ENCODE measurements at places on chromosomes 6 and 20. TPM values are rescaled to one million over a fixed set of nuclear protein-coding genes. Genes with fewer than 3 reads are reported as not detected.

GRCh38 chr6:134481966-134482365 is 164.1 kb upstream of the SGK1 start:
- peaks cover 14% of the 10 kb centered on the region for H3K4me1 ChIP-seq
- H3K36me3 ChIP-seq = no peaks in the 10 kb centered on the region
- no peak for DNase-seq
- no peak overlapping the region for H3K27ac ChIP-seq

DNA sequence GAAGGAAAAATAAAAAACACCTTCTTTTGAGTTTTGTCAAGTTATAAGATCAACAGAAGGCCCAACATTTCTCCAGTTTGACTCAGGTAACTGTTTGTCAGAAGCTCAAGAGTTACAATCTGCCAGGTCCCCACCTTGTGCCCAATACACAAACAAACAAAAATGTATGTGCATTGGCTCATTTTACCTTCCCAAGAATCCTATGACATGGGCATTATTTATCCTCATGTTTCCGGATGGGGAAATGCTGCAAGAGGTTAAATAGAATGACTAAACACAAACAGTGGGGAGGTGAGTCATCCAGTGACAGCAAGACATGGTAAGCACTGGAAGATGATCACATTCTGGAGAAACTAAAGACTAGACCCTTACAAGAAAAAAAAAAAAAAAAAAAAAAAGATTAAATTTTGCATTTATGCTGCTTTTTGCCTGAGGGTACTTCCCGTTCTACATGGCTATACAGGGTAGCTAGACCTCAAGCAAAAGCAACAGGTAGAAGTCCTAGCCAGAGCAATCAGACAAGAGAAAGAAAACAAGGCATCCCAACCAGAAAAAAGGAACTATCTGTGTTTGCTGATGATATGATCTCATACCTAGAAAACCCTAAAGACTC is 23.6 kb upstream of the ANKRD60 start:
- H3K27ac ChIP-seq = no peak overlapping the region
- peaks cover 9% of the 10 kb centered on the region for H3K4me1 ChIP-seq
- H3K4me3 ChIP-seq = no peak overlapping the region
- peaks cover 22% of the 10 kb centered on the region for H3K36me3 ChIP-seq

- H3K4me1 ChIP-seq = peaks cover 11% of the 10 kb centered on the region
- no peaks in the 10 kb centered on the region for H3K27me3 ChIP-seq
- H3K4me3 ChIP-seq = no peak overlapping the region
- no peak for DNase-seq
- H3K36me3 ChIP-seq = no peaks in the 10 kb centered on the region
Measured at GRCh38 chr6:12572896-12573827, 143.4 kb upstream of the PHACTR1 start.

ITCH gene
- total RNA-seq = 35.8 TPM

GRCh38 chr20:8652396-8652795 is 416.5 kb upstream of the PLCB4 start:
- no peak overlapping the region for H3K27ac ChIP-seq
- DNase-seq = no peak
- no peaks in the 10 kb centered on the region for H3K4me1 ChIP-seq
- H3K27me3 ChIP-seq = no peaks in the 10 kb centered on the region
- H3K36me3 ChIP-seq = peaks cover 21% of the 10 kb centered on the region

- no peaks in the 10 kb centered on the region for H3K27me3 ChIP-seq
- DNase-seq = no peak
- H3K4me3 ChIP-seq = no peak overlapping the region
- H3K36me3 ChIP-seq = no peaks in the 10 kb centered on the region
- H3K27ac ChIP-seq = no peak overlapping the region
Measured at GRCh38 chr20:48609491-48609978, 218.3 kb downstream of the PREX1 start.

DNA sequence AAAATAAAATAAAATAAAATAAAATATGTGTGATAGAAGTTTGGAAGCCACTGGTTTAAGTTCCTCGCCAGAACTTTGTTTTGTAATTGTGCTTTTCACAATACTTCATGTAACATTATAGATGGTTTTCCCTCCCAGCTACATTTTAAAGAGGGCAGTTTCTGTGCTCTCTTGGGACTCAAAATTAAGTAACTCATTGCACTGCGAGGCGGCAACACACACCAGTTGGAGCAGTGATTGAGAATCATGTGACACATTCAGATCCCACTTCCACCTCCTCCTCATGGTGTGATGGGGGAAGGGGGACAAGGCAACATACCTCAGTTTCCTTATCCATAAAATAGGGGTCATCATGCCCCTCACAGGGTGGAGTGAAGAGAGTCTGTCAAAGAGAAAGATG is 7.5 kb downstream of the C2 start:
- peaks cover 10% of the 10 kb centered on the region for H3K27me3 ChIP-seq
- H3K4me3 ChIP-seq = no peak overlapping the region
- no peak overlapping the region for H3K27ac ChIP-seq
- no peak for DNase-seq
- H3K36me3 ChIP-seq = no peaks in the 10 kb centered on the region
- H3K4me1 ChIP-seq = peaks cover under 1% of the 10 kb centered on the region

GPLD1 gene
- 8.4 TPM for total RNA-seq

DNA sequence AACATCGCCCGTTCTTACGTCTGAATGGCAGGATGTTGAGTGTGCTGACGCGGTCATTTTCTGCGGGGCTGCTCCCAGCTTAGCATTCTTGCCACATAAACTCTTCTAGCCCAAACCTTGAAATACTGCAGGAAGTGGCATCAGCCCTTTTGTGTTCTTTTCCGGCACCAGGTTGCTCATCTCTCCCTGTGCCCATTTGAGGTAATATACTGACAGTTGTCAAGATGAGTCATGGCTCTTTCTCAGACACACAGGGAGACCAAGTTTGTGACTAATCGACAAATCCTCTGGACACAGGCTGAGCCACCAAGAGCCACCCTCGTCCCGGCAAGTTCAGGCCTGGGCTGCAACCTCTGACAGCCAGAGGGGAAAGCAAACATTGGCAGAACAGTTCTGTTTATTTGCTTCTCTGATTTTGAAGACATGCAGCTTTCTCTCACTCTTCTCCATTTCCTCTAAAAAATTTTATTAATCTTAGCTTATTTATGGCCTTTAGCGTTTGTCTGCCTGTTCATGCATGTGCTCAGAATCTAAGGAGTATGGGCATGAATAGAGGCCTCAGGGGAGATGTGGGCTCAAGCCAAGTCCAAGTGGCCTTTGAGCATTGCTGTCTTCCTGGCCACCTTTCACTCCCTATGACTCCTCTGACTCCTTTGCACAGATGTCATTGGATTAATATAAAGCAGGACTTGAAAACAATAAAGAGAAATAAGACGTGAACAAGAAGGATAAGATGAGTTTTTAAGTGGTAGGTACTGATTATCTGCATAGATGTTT is 328.2 kb upstream of the JAG1 start:
- no peaks in the 10 kb centered on the region for H3K4me1 ChIP-seq
- no peak overlapping the region for H3K4me3 ChIP-seq

PREP gene
- 66.3 TPM for total RNA-seq

TRPC4AP gene
- 68.0 TPM for total RNA-seq

- H3K4me3 ChIP-seq = no peak overlapping the region
- H3K4me1 ChIP-seq = 0 out of 2 replicates have a peak, but pooled peaks cover 5% of the 10 kb centered on the region
- H3K27ac ChIP-seq = no peak overlapping the region
Measured at GRCh38 chr6:142118925-142119324, 13.8 kb upstream of the GJE1 start.

PTK6 gene
- 0.32 TPM for total RNA-seq

DNA sequence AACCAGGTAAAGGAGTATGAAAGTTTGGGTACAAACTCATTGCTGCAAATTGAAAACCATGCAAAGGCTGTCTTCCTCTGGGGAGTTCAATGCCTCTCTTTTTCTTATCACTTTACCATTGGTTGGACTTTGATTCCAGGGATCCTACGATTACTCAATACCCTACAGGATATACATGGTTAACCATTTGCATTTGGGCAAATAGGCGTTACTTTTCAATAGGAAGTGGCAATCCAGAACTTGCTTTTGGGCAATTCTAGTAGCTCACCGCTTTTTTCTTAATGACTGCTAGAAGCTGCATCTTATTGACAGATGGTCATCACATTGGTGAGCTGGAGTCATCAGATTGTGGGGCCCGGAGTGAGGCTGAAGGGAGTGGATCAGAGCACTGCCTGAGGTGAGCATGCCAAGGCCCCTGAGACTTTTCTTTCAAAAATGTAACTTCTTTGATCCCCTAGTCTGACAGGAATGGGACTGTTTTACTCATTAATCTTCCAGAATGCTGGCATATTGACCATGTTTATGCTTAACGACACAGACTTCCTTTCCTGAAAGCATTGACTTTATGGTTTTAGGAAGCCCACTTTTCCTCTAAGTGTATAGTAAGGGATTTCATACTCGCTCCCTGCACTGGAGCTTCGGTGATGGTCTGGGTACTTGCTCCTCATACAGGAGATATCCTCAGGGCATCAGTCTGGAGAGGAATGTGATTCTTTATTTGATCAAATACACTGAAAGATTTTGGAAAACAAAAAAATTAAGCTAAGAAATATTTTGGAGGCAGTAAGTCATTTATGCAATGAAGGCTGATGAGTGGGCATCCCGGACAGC is at the start of gene CCR6:
Gene CCR6 (plus strand): TSS at position 270 of the 831 bp plus-strand sequence. CDS start 13,039 bp downstream, outside the sequence.
- no peak within 1 kb of the TSS for H3K27ac ChIP-seq
- no peaks in the 10 kb centered on the region for H3K27me3 ChIP-seq
- DNase-seq = no peak
- H3K36me3 ChIP-seq = peaks cover 13% of the 10 kb centered on the region

DNA sequence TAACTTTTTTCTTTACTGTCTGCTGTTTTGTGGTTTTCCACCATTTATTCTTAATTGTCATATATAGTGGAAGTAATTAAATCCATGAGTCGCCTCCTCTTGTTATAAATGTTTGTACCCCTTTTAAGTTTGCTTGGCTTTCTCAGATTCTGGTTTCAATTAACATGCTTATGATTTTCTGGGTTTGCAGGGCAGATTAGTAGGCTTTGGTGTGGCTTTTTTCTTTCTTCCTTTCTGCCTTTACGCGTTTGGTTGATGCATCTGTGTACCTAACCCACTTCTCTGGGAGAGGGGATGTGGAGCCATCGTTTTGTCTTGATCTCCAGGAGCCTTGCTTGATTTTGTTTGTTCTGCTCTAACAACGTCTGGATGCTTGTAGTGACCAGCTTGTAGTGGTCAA is 100.4 kb downstream of the JARID2 start:
- no peaks in the 10 kb centered on the region for H3K27me3 ChIP-seq
- DNase-seq = no peak
- no peak overlapping the region for H3K4me3 ChIP-seq
- H3K4me1 ChIP-seq = peaks cover 89% of the 10 kb centered on the region
- no peaks in the 10 kb centered on the region for H3K36me3 ChIP-seq

ULBP2 gene
- 0.13 TPM for total RNA-seq

- H3K4me3 ChIP-seq = no peak overlapping the region
- H3K36me3 ChIP-seq = no peaks in the 10 kb centered on the region
- H3K27me3 ChIP-seq = no peaks in the 10 kb centered on the region
- H3K27ac ChIP-seq = no peak overlapping the region
Measured at GRCh38 chr6:82030761-82031503, 216.6 kb downstream of the IBTK start.

DNA sequence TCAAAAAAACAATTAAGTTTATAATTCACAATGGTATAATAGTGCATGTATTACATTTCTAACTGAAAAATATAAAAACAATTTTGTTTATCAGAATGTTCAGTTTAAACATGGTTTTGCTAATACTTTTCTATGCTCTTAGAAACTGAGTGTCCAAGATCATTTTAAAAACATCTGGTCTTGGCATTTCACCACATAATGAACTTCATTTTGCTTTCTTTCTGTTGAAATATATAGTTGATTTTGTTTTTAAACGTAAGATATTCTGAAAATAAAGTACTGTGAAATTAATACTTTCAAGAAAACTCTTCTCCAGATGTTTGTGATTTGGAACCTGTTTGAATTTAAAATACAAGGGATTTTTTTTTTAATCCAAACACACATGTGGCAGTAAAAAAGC is 264.4 kb downstream of the COL12A1 start:
- H3K27me3 ChIP-seq = no peaks in the 10 kb centered on the region
- H3K27ac ChIP-seq = no peak overlapping the region

GRCh38 chr20:23007462-23007861 is 27.6 kb upstream of the SSTR4 start:
- no peak overlapping the region for H3K4me3 ChIP-seq
- no peak for DNase-seq
- peaks cover 12% of the 10 kb centered on the region for H3K4me1 ChIP-seq
- no peak overlapping the region for H3K27ac ChIP-seq

DNA sequence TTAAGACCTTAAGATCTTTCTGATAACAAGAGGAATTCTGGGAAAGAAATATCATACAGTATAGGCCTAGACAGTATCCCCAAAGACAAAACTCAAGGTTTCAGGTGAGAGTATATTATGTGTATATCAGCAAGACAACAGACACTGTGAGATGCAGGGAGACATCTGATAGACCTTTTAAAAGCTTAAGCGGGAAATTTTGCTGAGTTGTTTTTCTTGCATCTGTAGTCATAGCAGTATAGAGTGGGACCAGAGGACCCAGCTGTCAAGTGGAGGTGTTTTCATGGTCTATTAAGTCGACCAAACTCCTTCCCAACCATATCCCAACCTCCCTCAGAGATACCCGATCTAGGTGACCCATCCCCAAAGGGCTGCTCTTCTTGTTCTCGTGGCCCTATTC is 98.1 kb upstream of the THEMIS start:
- no peaks in the 10 kb centered on the region for H3K27me3 ChIP-seq
- H3K27ac ChIP-seq = no peak overlapping the region
- no peak overlapping the region for H3K4me3 ChIP-seq
- DNase-seq = no peak

DNMT3B gene
- 638 TPM for total RNA-seq

GRCh38 chr6:38603496-38603895 is 36.2 kb downstream of the BTBD9 start:
- no peak overlapping the region for H3K27ac ChIP-seq
- H3K4me1 ChIP-seq = peaks cover 2% of the 10 kb centered on the region
- no peaks in the 10 kb centered on the region for H3K36me3 ChIP-seq

DNA sequence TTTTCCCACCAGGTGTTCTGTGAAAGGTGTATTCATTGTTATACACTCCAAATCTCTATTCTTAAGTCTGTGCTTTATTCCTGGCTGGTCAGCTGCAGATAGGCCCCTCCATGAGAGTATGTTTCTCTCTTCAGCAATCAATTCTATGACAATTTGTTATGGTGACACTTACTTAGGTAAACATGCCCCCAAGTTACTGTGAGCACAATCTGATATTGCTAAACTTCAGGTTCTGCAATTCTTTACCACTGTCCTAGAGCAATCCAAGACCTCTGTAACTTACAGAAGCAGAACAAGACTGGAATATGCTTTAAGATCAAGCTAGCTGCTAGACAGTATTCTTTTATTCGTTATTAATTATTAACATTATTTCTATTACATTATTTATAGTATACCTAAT is 391.9 kb downstream of the FRK start:
- H3K4me3 ChIP-seq = no peak overlapping the region
- peaks cover 5% of the 10 kb centered on the region for H3K4me1 ChIP-seq
- H3K27me3 ChIP-seq = no peaks in the 10 kb centered on the region
- no peak overlapping the region for H3K27ac ChIP-seq

OTOR gene
- not detected for total RNA-seq

POM121L2 gene
- total RNA-seq = 0.16 TPM

DNA sequence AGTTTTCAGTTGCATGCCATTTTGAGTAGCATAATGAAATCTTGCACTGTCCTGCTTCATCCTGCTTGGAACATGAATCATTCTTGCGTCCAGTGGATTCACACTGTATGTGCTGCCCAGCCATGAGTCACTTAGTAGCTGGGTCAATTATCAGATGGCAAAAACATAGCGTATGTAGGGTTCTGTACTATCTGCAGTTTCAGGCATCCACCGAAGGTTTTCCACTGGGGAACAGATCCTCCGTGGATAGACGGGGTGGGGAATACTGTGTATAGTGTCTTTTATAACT is 61.4 kb downstream of the IL22RA2 start:
- peaks cover 2% of the 10 kb centered on the region for H3K27me3 ChIP-seq
- no peak overlapping the region for H3K4me3 ChIP-seq
- H3K36me3 ChIP-seq = peaks cover 25% of the 10 kb centered on the region
- no peaks in the 10 kb centered on the region for H3K4me1 ChIP-seq
- no peak for DNase-seq

All from WTC11 (cell line).